ENCODE measurements at places on chromosomes 3 and 15.

GRCh38 chr15:67906382-67906781, 66.5 kb upstream of the RNU6-1 start:
- DNase-seq, result no peak

GRCh38 chr3:34920806-34921205, 718.5 kb upstream of the ARPP21 start:
- DNase-seq, result no peak

DNA sequence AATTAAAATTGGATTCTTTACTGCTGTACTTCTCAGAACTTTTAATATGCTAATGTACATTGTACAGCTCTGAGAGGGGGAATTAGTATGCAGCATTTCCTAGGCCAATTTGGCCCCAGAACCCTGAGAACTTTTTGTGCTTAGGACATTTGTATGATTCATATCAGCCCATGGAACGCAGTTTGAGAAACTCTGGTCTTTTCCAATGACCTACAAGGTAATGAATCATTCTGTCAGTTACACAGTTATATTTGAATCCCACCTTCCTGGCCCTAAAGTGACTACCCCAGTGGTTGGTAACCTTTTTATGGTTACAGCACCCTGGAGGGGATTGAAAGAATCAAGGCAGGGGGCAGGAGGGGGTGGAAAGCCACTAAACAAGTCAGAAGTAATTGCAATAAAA, 25.6 kb upstream of the KBTBD12 start:
- no peak for DNase-seq

DNA sequence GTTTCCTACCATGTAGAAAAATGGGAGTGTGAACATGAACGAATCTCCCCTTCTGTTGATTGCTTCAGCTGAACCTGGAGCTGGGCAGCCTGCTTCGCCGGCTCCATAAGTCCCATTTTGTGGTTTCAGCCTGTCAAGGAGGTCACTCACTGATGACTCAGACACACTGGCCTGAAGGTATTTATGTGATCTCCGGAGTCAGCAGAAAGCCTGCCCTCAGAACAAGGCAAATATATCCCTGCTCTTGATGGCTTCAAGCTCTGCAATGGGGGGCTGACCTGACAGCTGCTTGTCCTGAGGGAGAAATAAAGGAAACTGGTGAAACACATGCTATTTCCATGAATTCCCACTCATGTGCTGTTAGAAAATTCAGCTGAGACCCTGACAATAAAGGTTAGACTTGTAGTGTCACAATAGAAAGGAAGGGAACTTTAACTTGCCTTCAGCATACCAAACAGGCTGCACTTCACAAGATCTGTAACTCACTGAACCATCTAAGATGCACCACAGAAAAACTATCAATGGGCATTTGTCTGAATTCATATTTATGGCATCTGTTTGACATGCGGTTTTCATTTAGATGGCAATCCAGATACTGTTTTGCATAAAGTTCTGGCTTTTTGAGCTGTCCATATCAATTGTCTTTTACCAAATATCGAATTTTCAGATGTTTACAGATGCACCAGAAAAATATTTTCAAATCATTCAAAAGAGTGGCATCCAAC, 282.0 kb upstream of the VEPH1 start:
- DNase-seq, result peak; percentile 36

GRCh38 chr3:45927881-45928280, 15.4 kb upstream of the CXCR6 start:
- no peak for DNase-seq

DNA sequence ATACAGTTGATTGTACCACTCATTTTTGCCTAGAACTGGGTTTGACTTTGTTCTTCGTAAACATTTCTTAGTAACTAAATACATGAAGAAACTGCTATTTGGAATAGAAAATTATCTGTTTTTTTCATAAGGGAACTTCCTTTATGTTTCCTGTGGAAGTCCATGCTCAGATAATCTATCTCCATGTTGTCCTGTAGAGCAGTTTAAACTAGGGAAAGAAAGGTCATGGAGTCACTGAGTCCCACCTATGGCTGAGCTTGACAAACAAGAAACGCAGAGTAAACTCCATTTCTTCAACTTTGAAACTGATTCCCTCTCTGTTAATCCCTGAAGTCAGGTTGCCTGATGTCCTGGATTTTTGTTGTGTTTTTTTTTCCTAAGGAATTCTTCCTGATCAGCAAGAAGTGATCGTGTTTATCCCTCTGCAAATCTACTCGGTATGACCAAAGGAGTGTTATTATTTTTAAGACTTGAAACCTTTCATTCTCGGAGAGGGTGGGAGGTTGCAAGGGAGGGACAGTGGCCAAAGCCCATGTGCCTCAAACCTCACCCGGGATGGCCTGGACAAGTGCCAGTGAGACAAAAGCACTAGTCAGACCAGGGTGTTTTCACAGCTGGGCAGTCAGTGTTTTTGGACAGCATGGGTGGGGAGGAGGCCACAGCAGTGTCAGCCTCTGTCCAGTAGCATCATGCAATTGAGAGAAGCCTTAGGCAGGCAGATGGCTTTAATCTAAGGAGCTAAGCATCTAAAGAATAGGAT, 129.8 kb upstream of the PHLDB2 start:
- DNase-seq, result no peak

DNA sequence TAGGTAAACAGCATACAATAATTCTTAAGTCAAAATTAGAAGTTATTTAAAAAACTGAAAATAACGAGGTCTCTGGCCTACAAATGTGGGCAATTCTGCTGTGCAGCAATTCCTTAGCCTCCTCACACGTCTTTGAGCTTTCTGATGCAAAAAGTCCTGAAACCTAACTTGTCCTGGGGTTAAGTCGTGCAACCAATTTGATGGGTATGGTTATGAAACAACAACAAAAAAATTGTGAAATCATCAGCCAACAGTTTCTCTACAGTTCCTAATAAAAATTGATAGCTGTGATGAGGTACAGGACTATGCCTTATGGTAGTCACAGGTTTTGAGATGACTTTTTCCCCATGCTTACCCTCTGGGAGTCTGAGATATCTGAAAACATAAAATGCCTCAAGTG, 6.5 kb upstream of the GLB1 start:
- no peak for DNase-seq

- no peak for DNase-seq
Measured at GRCh38 chr3:107426223-107426622, 49.0 kb downstream of the CCDC54 start.

DNA sequence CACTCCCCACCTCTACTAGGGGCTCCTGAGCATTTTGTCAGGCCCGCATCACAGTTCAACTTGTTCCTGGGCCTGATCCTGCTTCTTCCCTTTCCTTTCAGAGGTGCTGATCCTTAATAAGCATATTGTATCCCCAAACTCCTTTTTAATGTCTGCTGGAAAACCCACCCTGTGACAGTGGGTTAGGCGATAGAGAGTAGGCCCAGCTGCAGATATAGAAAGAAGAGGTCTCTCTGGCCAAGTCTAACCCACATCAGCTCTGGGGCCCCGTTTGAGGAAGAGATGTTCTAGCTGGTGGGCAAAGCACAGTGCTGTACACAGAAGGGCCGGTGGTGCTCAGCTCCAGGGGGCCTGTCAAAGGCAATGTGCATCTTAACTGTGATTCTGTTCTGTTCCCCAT, 34.3 kb upstream of the ST6GAL1 start:
- DNase-seq, result no peak

DNA sequence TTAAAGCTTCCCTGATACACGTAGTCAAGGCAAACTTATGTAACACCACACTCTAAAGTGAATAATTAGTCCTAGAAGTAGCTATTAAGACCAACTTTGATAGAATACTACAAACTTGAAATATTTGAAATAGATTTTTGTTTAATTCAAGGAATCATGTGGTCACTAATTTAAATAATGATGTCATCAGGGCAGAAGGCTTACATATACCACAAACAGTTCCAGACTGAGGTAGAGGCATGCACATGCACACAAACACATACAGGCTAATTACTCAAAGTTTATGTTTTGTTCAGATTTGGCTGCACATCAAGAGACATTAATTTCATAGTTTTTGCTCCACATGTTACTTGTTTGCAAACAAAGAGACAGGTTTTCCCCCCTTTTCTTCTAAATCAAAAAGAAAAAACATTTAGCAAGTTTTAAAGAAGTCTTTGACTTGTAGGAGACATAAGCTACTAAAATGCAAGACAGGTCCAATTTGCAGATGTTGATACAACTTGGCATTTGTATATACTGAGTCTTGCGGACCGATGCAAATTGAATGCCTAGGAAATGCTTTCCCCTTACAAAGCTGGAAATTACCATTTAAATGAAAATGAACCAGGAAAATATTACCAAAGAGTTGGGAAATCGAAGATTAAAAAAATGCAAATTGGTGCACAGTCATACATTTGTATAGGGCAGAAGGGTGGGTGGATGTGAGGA, 594.8 kb downstream of the MAGI1 start:
- DNase-seq, result no peak

GRCh38 chr15:90879730-90880366, 4.5 kb upstream of the FES start:
- DNase-seq, result no peak

DNA sequence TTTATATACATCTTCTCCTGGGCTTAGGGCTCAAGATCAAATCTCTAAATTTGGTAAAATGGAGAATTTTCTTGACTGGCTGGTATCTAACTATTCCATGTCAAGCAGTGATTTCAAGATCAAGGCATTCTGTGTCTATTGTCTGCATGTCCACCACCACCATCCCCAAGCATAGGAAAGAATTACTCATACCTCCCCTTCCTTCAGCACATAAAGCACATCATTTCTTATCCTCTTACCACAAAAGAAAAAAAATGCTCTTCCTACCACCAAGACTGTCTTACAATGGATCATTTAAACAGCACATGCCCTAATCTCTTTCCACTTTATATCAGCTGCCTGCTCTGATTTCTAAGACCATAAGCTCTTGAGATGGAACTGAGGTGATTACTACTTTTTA, 470.5 kb upstream of the THBS1 start:
- no peak for DNase-seq

- no peak for DNase-seq
Measured at GRCh38 chr15:46127361-46127874, 492.6 kb downstream of the SQOR start.

GRCh38 chr3:9233101-9233500, 16.3 kb downstream of the SRGAP3 start:
- no peak for DNase-seq

GRCh38 chr3:157066335-157067098, 93.4 kb downstream of the CCNL1 start:
- no peak for DNase-seq

- DNase-seq, result no peak
Measured at GRCh38 chr15:101470548-101471239, 18.8 kb downstream of the PCSK6 start.

GRCh38 chr15:90889736-90890456, 5.6 kb downstream of the FES start:
- no peak for DNase-seq

DNA sequence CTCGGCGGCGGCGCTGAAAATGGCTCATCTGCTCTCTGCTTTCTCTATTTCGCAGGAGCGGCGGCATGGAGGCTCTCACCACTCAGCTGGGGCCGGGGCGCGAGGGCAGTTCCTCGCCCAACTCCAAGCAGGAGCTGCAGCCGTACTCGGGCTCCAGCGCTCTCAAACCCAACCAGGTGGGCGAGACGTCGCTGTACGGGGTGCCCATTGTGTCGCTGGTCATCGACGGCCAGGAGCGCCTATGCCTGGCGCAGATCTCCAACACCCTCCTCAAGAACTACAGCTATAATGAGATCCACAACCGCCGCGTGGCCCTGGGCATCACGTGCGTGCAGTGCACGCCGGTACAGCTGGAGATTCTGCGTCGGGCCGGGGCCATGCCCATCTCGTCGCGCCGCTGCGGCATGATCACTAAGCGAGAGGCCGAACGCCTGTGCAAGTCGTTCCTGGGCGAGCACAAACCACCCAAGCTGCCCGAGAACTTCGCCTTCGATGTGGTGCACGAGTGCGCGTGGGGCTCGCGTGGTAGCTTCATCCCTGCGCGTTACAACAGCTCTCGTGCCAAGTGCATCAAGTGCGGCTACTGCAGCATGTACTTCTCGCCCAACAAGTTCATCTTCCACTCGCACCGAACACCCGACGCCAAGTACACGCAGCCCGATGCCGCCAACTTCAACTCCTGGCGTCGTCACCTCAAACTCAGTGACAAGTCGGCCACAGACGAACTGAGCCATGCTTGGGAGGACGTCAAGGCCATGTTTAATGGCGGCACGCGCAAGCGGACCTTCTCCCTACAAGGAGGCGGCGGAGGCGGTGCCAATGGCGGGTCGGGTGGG, 790 bp downstream of the SKOR1 start:
- no peak for DNase-seq

DNA sequence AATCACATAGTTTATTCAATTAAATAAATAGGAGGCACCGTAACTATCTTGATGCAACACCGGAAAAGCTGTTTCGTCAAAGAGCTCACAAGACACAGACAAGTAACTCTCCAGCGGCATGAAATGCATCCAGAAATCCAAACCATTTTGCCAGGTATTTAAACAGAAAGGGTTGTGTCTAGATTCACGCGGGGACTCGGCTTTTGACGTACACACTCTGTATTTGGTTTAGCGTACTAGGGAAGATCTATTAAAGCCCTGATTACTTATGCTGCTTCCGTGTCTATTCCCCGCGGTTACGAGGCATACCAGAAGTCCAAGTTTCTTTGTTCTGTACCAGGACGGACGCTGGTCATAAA, 718 bp downstream of the BNIP2 start:
- DNase-seq, result peak; percentile 25

- DNase-seq, result peak; percentile 74
Measured at GRCh38 chr3:115146418-115147328, at the start of gene ZBTB20. TSS of gene ZBTB20 (minus strand) at chr3:115147288.

DNA sequence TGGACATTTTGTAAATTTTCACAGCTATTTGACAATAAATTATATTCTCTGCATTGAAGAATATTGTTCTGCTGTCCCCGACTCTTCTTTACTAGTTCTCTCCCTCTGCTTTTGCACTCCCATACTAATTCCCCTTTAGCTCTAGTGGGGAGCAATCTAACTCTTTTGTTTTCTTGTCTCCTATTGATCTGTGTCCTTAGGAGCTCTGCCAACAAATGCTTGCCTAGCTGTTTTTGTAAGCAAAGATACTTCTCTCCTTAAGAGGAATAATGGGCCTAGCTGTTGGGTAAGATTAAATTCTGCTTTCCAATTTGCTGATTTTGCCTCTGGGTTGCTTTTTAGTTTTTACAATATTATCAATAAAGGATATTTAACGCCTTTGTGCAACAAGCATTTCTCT, 17.7 kb downstream of the ADAMTSL3 start:
- DNase-seq, result no peak

DNA sequence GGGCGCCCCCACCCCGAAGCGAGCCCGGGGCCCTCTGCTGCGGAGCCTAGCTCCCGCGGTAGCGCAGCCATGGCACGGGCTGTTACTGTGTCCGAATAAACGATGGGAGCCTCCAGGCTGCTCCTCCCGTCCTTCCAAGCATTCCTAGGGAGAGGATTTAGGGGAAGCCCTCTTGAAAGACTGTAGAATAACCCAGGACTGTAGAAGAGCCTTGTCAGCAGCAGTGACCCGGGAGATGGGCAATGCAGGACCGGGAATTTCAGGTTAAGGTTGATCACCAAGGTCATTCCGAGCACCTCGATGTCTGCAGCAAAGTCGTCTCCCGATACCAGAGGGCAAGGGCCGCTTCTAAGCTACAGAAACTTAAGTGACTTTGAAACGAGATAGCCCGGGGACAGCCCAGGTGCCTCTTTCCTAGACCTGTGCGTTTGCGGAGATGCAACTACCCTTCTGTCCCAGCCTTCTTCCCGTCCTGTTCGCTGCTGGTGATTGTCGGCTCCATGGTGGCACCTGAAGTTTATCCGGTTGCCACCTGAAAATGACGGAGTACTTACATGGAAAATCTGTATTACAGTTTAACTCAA, 753 bp upstream of the MYO5A start:
- peak; percentile 32 for DNase-seq
